ENCODE measurements at places on chromosomes 1 and 21. TPM values are rescaled to one million over a fixed set of nuclear protein-coding genes. Genes with fewer than 3 reads are reported as not detected.

Gene CFAP74
- total RNA-seq = not detected

Gene TP53BP2
- total RNA-seq = 16.1 TPM

Gene PLPPR4
- total RNA-seq = 0.11 TPM

Gene NHLH2
- not detected for total RNA-seq

Gene S100B
- total RNA-seq = 5.5 TPM

Gene GJA4
- 20.9 TPM for total RNA-seq

Gene C1orf116
- 0.81 TPM for total RNA-seq

Gene CLCA1
- total RNA-seq = not detected

Gene IVL
- not detected for total RNA-seq

Gene TTC39A
- 19.4 TPM for total RNA-seq

Gene U2AF1
- 6.5 TPM for total RNA-seq

Gene TTC34
- 0.56 TPM for total RNA-seq

Gene LCE6A
- total RNA-seq = not detected

Gene PLA2G2A
- 154 TPM for total RNA-seq

Gene AGMAT
- 0.11 TPM for total RNA-seq

Gene CFAP57
- not detected for total RNA-seq

Gene RAB7B
- 1.2 TPM for total RNA-seq

Gene HSF2BP
- total RNA-seq = not detected

Gene GRHL3
- not detected for total RNA-seq

Gene ATP1A4
- 0.40 TPM for total RNA-seq

Gene THEM5
- not detected for total RNA-seq

Gene CD5L
- 4.9 TPM for total RNA-seq

Gene YY1AP1
- total RNA-seq = 59.9 TPM

Gene EXTL1
- total RNA-seq = 11.9 TPM

Gene NPHS2
- total RNA-seq = not detected

Gene SAMD11
- total RNA-seq = 1.5 TPM

Gene CAMK1G
- not detected for total RNA-seq

Gene SLC45A1
- total RNA-seq = 1.9 TPM

Gene MROH7
- total RNA-seq = 4.5 TPM

Gene DNM3
- total RNA-seq = 1.7 TPM

Gene PGLYRP3
- total RNA-seq = not detected

Gene SPRR1A
- total RNA-seq = not detected

Gene TESK2
- 1.5 TPM for total RNA-seq

Gene LAX1
- 0.24 TPM for total RNA-seq

Gene RAVER2
- total RNA-seq = 30.1 TPM

Gene CD2
- 0.51 TPM for total RNA-seq

Gene LENEP
- not detected for total RNA-seq

Gene KHDC4
- 22.5 TPM for total RNA-seq

Gene CRP
- not detected for total RNA-seq

Gene EVI5
- total RNA-seq = 18.9 TPM

Gene TRPM2
- 1.9 TPM for total RNA-seq

Gene MPC2
- total RNA-seq = 221 TPM

Gene MLLT11
- total RNA-seq = 2.9 TPM

Gene CFHR5
- not detected for total RNA-seq

Gene SYCP1
- not detected for total RNA-seq

Gene BRDT
- total RNA-seq = not detected

Measured in Right ventricle myocardium superior (tissue), 1 donor.